ENCODE measurements at places on chromosomes 7 and 10.
A peak's percentile ranks its signal among the peaks of the same experiment; 100 is the strongest.

DNA sequence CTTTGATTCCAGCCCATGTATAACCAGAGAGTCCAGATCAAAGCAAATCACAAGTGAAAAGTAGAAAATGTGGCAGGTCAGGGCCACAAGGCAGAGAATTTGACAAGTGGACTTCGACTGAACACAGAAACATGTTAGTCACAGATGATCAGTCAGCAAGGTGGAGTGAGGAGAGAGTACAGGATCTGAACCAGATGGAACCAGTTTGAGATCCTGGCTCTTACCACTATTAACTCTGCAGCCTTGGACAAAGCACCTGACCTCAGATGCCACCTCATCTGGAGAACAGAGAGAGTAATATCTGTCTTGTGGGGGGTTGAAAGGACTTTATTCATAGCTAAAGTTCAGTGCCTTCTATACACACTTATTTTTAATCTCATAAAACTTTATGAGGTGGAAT lies 4.4 kb downstream of the MRLN start:
- DNase-seq = peak; percentile 38

DNA sequence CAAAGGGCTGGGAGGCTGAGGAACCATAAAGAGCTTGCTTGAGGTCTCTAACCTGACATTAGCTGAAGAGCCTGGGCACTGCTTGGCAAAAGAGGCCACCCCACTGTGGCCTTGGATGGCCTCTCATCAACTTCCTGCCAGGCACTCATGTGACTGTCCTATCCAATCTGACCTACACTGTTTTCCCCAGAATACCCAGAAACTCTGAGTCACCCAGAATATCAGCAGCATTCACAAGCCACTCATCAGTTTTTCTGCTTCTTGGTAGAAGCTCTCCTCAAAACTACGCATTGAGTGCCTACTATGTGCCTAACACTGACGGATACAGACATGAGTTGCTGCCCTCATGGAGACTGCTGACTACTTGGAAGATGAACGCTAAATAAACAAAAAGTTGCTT lies 4.1 kb upstream of the NT5C2 start:
- peak; percentile 6 for DNase-seq

- DNase-seq = no peak
These were observed 613.9 kb downstream of the TNS3 start for GRCh38 chr7:46968003-46968402.

GRCh38 chr10:47176903-47177868 lies 122.8 kb upstream of the GDF10 start:
- no peak for DNase-seq

DNA sequence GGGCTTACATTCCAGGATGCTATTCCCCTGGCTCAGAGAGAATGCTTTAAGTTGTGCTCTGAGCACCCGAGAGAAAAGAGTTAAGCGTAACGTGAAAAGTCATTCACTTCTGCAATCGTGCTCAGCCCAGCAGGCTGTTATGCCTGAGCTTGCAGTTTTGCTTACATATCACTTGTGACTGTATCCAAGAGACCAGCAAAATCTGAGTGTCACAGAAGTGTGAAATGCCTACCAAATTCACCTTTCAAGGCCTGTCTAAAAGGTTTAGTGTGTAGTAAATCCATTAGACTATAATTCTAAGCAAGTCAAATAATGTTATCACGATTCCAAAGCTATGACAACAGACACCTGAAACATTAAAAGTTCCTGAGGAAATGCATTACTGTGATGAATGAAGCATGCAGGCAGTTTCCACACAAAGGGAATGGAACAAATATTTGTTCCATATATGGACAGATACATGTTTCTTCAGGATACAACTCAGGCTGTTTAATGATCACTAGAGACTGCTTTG lies 20.1 kb downstream of the ITGB1 start:
- DNase-seq = peak; percentile 52

GRCh38 chr7:114085313-114085591 lies 166.4 kb upstream of the PPP1R3A start:
- DNase-seq = no peak

GRCh38 chr7:108292541-108292940 lies 162.4 kb upstream of the LAMB4 start:
- DNase-seq = no peak

- DNase-seq = no peak
These were observed 61.1 kb upstream of the LRRC18 start for GRCh38 chr10:49000437-49001398.

DNA sequence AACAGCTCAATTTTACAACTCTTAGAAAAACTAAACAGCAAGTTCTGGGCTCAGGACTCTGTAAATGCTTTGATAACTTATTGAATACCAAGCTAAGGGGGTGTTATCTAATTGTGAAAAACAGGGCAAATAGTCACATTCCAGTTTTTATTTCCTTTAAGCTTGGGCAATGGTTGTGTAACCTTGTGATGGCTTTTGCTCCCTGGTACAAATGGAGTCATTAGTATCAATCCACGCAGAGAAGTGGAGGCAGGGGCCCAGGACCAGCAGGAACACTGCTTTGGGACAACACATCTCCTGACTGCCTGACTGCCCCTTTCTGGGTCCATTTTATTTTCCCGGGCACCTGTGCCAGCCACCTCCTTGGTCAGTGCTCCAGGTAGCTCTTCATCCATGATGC lies 5.8 kb upstream of the PRKAG2 start:
- no peak for DNase-seq

- DNase-seq = no peak
These were observed 76.2 kb downstream of the INPP5A start for GRCh38 chr10:132613566-132614348.

GRCh38 chr10:49539320-49539885 lies 482 bp upstream of the ERCC6 start:
- DNase-seq = peak; percentile 67

DNA sequence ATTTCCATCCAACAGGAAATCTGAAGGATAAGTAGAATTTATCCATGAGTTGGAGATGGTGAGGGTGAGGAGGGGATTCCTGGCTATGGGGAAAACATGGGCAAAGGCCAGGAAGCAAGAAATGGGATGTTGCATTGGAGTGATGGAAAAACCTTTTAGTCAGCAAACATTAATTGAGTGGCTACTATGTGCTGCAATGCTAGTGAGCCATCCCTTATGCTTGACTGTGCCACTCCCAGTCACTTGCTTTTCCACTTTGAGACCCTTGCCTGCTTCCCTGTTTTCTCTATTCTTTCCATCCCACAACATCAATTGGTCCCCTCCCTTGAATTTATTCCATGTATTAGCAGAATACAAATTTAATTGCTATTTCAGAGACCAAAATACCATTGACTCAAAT lies 252.7 kb upstream of the HABP2 start:
- DNase-seq = no peak

Measured in small intestine (tissue), 16 donors.